COLO829 (cell line): ENCODE measurements at places on chromosomes 3 and 15.

DNA sequence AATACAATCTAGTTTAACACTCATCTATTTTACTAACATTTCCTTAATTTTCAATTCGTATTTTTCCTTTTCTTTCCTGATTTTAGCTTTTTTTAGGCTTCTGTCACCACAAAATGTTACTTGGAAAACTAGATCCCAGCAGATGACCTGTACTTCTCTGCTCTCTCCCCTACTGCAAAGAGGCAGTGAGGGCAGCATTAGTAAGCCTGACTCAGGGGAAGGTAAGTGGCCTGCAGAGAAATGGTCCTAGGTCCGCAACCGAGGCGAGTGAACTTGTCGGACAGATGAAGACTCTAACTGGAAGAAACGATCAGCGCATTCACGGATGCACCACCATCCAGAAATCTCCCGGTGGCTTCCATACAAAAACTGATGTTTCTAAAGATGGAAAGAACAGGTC is 20.4 kb downstream of the TMEM43 start:
- no peak for DNase-seq

- no peak for DNase-seq
These were observed 179.2 kb downstream of the DOCK3 start for GRCh38 chr3:50853936-50854335.

GRCh38 chr15:89391685-89392257 is 57.1 kb upstream of the POLG start:
- DNase-seq, result no peak

GRCh38 chr3:63824309-63824708 is 5.2 kb downstream of the C3orf49 start:
- DNase-seq, result peak; percentile 87

- DNase-seq, result no peak
These were observed 12.7 kb upstream of the CILP start for GRCh38 chr15:65223996-65224395.

GRCh38 chr3:27391796-27392195 is 22.6 kb upstream of the NEK10 start:
- no peak for DNase-seq

GRCh38 chr3:61669203-61669602 is 107.8 kb downstream of the PTPRG start:
- DNase-seq, result no peak

DNA sequence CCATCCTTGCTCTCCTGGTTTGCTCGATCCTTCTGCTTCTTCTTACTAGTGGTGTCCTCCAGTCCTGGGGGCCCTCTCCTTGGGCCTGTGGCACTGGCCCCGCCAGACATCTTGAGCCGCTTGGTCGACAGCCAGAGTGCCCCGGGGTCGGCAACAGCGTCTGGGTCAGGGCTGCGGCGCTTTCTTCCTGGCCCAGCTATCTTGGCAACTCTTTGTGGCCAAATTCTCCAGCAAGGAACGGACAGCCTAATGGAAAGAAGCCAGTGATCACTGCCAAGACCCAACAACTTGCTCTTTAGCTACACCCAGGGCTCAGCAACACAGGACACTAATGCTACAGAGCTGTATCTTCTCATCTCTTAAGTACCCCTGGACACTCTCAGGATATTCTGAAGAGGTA is 1.6 kb downstream of the USP19 start:
- no peak for DNase-seq

DNA sequence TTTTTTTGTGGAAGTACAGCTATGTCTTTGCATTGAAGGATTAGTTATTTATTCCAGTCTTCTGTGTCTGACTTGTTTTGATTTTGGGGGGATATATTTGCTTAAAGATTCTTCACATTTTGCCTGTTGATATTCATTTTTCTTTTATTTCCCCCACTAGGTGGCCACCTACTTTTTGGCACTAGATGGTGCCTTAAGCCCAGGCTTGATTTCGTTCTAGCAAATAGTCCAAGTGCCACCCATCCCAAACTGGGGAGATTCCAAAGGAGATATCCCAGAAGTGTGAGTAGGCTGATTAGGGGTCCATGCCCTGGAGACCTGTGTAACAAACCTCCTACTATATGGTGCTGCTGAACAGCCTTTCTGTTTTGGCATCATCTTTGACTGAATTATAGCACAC is 80.0 kb upstream of the SPATA16 start:
- peak; percentile 6 for DNase-seq

DNA sequence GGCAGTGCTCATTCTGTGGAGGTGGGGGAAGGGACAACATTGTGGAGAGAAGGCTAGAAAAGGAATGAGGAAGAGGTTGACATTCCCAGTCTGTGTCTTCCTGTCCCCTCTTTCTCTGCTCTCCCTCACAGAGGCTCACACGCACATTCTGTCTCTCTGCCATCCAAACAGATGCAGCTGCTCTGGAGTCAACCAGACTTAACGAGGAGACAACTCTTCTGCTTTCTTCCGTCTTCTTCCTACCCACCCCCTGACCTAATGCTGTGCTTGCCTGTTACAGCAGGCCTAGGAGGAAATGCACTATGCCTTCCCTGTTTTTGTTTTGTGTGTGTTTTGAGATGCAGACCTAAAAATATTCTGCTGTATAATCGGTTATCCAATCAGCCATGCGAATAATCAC is 121.9 kb downstream of the CACNA1D start:
- no peak for DNase-seq

GRCh38 chr15:87487484-87487883 is 769.1 kb downstream of the NTRK3 start:
- no peak for DNase-seq

- no peak for DNase-seq
These were observed 630.9 kb downstream of the PYDC2 start for GRCh38 chr3:192091831-192092230.

- no peak for DNase-seq
These were observed 65.8 kb downstream of the SCN5A start for GRCh38 chr3:38583688-38584087.

GRCh38 chr3:158769549-158769948 is 32.3 kb upstream of the MFSD1 start:
- DNase-seq, result no peak

DNA sequence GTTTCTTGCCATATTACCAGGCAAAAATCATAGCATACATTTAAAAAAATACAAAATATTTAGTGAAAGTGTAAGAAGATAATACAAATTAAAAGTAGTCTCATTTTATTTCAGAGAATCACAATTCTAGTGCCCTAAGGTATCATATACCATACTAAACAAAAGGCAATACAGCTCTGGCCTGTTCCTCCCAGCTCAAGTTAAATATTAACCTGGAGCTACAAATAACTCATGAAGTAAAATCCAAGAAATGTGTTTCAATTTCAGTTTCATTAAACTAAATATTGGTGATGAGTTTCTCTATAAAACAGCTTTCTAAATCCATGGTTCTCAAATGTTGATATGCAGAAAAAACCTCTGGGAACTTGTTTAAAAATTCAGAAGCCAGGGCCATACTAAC is 67.7 kb downstream of the INO80 start:
- no peak for DNase-seq

- no peak for DNase-seq
These were observed 7.4 kb upstream of the ANPEP start for GRCh38 chr15:89822026-89822425.

- no peak for DNase-seq
These were observed 82.6 kb upstream of the TJP1 start for GRCh38 chr15:29904757-29905417.

DNA sequence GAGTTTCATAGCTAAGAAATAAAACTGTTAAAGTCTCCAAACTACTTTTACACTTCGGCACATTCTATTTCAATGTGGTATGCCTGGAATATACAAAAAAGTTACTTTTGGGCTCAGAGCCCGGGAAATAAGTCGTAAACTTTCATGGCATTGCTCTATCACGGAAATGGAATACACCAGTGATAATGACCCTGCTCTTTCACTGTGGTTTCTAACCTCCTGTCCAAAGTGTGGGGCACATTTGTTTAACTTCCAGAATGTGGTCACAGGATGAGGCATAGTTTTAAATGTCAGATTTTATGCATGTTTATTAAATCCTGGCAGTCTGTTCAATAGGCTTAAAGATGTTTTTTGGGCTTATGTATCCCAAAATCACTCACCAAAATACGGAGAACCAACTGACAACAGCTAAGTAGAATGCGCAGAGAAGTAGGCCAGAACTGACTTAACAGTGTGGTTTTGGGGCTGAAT is 5.1 kb downstream of the CXCR6 start:
- DNase-seq, result no peak

DNA sequence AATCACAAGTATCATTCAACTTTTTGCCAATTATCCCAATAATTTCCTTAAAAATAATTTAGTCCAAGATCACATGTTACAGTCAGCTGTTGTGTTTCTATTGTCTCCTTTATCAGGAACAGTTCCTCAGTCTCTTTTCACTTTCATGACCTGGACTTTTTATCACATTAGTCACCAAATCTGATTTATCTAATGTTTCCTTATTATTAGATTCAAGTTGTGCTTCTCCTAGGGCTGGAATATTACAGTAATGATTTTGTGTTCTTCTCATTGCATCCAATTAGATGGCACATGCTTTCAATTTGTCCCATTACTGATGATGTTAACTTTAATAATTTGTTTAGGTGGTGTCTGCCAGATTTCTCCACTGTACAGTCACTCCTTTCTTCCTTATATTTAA is 66.3 kb upstream of the DCBLD2 start:
- DNase-seq, result no peak

GRCh38 chr3:182969277-182969676 is 11.1 kb downstream of the DCUN1D1 start:
- peak; percentile 77 for DNase-seq

DNA sequence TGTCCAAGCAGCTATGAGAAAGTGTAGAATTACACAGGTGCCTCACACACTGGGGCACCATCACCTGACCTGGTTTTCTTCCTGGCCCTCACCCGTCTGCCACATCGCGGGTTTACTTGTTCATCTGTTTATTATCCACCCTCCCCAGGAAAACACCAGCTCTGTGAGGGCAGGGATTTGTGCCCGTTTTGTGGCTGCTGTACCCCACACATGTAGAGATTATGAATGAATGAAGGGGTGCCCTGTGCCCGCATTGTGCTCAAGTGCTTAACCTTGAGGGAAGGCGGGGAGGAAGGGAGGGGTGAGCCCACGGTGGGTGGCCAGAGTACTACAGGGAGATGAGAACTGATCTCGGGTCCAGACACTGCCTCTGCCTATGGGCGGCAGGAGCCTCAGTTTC is 108.4 kb downstream of the WNT7A start:
- DNase-seq, result no peak

GRCh38 chr3:119184796-119185570 is 11.6 kb downstream of the UPK1B start:
- DNase-seq, result no peak

GRCh38 chr3:152957491-152957890 is 122.6 kb downstream of the P2RY1 start:
- DNase-seq, result no peak

DNA sequence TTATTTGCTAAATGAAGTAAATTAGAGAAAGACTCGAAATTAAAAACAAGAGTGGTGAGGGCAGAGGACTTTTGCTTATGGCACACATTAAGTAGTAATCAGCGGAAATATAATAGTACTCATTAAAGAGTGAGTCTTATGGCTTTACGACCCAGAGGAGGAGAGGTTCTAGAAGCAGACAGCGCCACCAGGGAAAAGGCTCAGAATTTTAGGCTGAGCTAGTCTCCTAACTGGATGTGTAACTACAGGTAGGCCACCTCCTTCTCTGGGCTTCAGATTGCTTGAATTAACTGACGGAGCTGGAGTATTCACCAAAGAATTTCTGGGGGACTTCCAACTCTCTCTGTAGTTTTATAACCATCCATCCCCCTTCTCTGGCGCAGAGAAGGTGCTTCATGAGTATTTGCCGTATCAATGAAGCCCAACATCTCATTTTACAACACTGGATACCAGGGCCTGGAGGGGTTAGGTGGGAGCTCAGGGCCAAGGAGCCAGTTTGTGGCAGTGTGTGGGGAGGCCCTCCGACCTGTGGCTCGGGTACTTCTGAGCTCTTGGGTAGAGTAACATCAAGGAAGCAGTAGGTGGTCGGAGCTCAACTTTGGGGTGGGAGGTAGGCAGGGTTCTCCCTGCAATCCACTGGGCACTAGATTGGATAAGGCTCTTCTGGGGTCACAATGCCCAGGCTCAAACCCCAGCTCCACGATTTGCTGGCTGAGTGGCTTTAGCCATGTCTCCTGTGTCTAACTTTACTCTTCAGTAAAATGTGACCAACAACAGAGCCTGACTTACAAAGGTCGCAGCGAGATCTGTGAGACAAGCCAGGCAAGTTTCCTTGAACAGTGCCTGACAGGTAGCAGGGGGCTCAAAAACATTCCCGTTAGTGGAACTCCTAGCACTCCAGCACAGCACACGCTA is 1.1 kb downstream of the CHCHD4 start:
- no peak for DNase-seq

DNA sequence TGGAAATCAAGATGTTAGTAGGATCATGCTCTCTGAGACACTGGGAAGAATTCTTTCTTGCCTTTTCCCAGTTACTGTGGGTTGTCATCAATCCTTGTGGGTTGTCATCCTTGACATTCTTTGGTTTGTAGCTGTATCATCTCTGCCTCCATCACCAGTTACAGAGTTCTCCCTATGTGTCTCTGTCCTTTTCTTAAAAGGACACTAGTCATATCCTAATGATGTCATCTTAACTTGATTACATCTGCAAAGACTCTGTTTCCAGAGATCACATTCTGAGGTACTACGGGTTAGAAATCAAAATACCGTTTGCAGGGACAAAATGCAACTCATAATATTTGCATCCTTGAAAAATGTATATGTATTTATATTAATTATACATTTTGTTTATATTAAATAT is 500.4 kb downstream of the ZBBX start:
- DNase-seq, result no peak

DNA sequence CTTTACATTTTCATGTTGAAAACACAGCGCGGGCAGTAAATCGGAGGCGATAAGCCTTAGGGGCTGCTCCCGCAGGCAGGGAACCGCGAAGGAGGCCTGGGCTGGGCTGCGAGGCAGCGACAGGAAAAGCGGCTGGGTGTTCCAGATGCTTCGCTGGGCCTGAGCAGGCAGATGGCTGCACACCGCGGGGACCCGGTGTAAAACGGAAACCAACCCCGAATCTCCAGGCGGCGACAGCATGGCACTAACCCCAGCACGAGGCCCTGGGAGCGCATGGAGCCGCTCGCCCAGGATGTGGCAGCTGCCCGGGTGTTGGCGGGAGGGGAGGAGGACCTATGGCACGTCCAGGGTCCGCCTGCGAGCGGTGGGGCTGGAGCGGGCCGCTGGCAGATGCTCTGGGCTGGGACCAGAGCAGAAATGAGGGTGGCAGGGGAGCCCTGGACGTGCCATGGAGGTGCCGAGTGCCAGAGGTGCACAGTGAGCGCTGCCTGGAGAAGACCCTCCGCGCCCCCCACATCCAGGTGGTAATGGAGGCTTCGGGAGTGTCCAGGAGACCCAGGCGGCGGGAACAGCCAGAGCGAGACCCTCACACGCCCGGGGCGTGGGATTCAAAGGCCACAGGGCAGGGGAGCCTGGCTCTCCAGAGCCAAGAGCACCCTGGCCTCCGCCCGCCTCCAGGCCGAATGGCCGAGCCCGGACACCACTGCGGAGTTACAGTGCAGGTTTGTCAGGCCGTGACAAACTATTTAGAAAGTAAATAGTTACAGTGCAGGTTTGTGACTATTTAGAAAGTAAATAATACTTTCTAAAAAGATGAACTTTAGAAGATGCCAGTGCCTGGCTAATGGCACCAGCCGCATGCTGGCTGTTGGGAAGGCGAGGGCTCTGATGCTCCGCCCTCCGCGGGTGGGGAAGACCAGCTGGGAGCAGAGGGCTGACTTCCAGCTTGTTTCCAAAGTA is 293.6 kb downstream of the OCA2 start:
- no peak for DNase-seq
